ENCODE measurements at places on chromosomes 2 and 18.
A peak's percentile ranks its signal among the peaks of the same experiment; 100 is the strongest.

GRCh38 chr2:216539791-216540241 is 41.2 kb downstream of the RPL37A start:
- peak; percentile 73 for DNase-seq

- DNase-seq: no peak
These were observed 298.4 kb upstream of the MMADHC start for GRCh38 chr2:149885946-149886345.

- no peak for DNase-seq
These were observed 69.0 kb downstream of the CTAGE1 start for GRCh38 chr18:22348521-22349316.

DNA sequence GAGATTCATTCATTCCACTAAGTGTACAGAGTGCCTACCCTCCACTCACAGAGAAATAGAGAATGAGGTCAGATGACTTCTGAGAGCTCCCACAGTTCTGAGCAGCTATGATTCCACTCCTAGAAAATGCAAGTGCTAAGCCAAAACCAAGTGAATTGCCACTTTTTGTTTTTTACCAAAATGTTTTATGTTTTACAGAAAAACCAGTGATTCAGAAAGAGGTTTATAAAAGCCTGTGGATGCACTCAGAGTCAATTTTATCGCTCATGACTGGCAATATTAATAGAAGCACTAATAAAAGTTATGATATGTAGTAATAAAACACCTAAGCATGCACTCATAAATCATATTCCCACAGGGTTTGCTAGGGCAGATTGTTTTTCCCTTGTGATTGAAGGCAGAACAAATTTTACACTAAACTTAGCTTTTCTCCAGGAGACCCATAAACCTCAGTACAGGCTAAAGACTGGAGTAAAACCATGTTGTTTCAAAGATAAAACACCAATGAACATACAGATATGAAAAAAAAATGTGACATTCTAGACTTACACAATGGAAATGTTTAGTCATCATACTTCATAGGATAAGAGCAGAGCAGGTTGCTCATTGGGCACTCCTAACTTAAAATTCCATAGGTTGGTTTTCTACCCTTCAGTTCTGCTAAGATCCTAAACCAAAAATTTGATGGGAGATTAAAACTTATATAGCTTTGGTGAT is 67.5 kb downstream of the PDK1 start:
- DNase-seq: peak; percentile 85

DNA sequence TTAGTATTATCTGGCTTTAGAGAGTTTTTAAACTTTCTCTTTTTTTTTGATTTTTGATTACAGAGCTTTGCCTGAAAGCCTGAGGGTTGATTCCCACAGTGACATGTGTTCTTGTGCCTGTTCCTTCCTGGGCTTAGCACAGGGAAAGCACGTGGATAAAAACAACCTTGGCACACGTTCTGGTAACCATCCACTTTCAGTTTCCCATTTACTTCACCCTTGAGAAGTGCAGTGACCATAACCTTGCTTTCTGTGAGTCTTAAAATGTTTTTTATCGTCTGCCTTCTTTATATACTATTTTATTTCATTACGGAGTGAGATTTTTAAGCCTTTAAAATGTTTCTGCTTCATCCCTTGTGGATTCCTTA is 11.5 kb downstream of the CD226 start:
- DNase-seq: no peak

GRCh38 chr18:57440331-57441070 is 5.3 kb downstream of the ONECUT2 start:
- DNase-seq: no peak

DNA sequence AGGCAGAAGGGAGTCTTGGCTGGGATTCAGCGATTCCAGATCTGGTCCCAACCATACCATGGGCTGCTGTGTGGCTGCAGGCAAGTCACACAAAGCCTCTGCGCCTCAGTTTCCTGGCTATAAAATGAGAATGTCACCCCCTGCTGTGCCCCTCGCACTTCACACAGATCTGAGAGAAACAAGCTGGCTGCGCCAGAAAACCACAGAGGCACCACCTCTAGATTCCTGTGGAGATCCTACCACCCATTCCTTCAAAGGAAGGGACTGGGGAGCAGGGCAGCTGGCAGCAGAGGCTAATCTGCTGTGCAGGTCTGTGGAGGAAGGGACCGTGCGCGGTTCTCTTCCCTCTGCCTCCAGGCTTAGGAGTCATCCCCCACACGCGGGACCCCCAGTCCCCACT is 19.8 kb downstream of the NEURL3 start:
- DNase-seq: no peak

DNA sequence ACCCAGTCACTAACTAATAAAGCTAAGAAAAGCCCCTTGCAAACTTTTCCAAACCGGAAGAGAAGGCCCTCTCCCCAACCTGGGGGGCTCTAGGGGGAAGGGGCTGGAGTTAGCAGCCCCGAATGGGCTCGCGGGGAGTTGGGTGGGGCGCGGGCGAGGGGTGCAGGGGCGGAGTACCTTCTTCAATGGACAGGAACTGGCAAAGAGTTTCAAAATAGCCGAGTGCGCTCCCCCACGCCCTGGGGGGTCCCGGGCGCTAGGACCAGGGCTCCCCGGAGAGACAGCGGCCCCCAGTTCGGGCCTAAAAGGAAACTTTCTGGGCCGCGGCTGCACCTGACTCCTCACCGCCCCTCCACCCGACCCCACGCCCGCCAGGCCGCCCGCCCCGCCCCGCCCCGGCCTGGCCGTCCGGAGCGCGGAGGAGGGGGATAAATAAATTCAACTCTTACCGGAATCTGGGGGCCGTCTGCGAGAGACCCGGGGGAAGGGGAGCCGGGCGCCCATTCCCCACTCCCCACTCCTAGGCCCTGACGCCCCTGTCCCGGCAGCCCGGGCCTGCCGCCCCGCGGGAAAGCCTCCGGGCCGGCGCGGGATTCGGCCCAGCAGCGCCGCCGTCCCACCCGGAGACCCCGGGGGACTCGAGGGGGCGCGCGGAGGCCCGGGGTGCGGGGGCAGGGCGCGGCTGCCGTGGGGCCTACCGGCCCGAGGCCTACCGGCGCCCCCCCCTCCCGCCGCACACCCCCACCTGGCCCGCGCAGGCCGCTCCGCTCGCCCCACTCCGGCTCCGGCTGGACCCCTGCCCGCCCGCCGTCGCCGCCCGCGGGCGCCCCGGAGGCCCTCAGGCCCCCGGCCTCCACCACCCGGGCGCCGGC is 868 bp downstream of the INO80D start:
- no peak for DNase-seq

DNA sequence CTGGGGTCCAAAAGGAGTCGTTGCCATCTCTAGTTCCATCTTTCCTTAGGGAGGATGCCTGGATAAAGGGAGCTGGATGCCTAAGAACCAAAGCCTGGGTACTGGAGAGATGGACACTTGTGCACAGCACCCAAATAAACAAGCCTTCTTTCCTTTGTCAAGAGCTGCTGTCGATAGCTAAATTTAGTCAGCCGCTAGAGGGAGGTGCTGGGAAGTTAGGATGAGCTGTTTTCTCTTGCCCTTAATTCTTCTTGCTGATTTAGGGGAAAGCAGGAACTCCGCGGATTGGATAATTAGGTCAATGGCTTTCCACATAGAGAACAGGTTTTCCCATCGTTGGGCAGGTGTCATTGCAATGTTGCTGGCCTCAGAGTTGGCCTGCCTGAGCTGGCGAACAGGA is 30.9 kb upstream of the SERPINB12 start:
- DNase-seq: no peak

DNA sequence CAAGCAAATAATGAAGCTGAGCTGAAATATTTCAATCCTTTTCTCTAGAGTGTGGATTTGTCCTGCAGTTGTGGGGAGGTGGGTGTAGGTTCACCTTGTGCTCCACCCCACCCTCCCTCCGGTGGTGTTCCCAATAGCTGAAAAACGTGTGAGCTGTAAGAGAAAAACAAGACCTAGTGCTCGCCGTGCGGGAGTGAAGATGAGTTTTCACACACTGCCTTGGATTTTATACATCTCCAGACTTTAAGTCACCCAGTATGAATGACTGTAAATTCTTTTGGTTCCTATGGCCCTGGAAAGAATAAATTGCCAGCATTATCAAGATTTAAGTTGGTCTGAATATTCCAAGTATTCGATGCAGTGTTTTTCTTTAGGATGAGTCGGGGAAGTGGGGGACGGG is 1.9 kb upstream of the SOX11 start:
- no peak for DNase-seq

- no peak for DNase-seq
These were observed 1.7 kb downstream of the MAP2 start for GRCh38 chr2:209425471-209426071.

GRCh38 chr2:144509001-144509878 is 10.7 kb downstream of the ZEB2 start:
- no peak for DNase-seq

DNA sequence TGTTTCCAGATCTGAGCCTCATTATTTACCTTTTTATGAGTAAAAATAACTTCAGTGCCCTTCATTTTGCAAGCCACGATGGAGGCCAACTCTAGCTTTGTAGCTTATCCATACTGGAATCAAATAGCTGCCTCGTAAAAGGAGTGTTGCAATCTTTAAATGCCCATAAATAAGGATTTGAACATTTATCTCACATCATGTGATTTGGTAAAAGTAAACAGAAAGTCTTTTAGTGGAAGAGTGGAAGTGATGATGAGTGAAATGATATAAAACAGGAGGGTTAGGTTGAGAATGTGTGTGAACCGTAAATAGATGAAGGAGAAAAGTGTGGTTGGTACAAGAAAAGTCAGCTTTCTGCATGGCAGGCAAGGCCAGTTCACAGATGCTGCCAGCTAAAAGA is 348.9 kb downstream of the OSR1 start:
- peak; percentile 74 for DNase-seq

GRCh38 chr2:95030496-95030895 is 5.0 kb downstream of the MAL start:
- DNase-seq: no peak

DNA sequence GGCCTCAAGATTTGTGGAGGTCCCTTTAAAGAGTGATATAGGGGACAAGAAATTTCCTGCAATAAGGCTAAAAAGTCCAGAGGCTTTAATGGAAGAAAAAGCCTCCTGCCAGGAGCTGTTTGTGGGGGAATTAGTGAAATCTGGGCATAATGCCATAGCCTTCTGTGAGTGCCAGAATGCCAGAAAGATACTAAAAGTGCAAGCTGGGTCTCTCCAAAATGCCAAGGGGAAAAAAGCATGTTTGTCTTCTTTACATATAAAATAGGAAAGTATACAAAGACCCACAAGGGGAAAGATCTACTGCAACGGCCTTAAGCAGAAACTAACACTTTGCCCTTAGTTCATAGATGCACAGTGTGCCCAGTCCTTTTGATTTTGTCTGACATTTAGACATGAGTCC is 647.7 kb upstream of the ZNF804A start:
- no peak for DNase-seq

- DNase-seq: no peak
These were observed 193.4 kb downstream of the FHOD3 start for GRCh38 chr18:36490897-36491296.

Data from BJ (cell line).